ENCODE measurements at places on chromosomes 6 and 20. TPM values are rescaled to one million over a fixed set of nuclear protein-coding genes. Genes with fewer than 3 reads are reported as not detected.

DNA sequence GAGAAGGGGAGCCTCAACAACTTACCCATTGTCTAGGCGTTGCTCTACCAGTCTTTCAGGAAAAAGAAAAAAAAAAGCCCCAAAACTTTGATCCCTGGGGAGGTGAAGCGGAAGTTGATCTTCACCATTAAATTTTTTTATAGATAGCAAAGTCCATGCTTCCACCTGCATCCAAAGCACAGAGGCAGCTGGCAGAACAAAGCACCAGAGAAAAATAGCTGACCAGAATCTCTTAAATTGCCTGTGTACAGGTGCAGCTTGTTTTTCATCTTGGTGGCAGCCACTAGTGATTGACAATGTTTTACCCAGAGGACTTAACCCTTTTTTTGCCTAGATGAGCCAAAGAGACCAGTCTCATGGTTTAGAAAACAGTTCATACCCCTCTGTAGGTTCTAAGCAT lies 86.0 kb downstream of the MYB start:
- DNase-seq: no peak

DNA sequence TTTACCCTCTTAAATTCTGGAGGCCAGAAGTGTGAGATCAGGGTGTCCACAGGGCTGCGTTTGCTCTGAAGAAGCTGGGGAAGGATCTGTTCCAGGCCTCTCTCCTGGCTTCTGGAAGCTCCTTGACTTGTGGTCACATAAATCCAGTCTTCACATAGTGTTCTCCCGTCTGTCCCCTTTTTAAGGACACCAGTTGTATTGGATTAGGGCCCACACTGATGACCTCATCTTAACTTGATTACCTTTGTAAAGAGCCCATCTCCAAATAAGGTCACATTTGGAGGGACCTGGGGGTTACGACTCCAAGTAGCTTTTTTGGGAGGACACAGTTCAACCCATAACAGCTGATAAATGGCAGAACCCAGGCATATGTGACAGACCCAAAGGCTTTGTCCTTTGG lies 20.0 kb upstream of the WFDC2 start:
- peak; percentile 18 for DNase-seq

DNA sequence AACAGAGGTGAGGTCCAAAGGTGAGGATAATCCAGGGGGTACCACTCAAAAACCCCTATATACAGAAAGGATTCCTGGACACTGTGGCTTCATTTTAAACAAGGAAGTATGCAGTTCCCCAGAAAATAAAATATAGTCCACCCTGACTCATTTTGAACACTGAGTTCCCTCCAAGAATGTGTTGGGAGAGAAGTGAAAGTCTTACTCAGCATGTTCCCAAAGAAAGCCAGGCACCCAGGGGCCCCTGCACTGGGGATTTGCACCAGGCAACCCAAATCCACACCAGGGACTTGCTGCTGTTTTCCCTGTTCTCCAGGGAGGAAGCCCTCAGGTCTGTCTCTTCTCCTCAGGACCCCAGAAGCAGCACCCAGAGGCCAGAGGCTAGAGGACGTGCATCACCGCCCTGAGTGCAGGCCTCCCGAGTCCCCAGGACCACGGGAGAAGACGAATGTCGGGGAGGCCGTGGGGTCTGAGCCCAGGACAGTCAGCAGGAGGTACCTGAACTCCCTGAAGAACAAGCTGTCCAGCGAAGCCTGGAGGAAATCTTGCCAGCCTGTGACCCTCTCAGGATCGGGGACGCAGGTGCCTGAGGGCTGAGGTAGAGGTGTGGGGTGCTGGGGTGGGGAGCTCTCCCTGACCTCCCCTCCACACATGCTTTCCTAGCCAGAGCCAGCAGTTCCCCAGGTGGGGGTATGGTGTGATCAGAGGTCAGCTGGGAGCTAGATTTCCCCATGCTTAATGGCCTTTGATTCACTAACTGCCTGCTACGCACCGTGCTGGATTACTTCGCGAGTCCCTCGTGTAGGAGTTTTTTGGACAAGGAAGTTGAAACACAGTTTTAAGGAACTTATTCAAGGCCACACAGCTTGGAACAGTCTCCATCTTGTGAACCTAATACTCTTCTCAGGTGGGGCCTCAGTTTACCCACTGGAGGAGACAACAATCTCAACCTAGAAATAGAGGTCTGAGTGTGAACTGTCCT lies 3.3 kb downstream of the FGD2 start:
- no peak for DNase-seq

DNA sequence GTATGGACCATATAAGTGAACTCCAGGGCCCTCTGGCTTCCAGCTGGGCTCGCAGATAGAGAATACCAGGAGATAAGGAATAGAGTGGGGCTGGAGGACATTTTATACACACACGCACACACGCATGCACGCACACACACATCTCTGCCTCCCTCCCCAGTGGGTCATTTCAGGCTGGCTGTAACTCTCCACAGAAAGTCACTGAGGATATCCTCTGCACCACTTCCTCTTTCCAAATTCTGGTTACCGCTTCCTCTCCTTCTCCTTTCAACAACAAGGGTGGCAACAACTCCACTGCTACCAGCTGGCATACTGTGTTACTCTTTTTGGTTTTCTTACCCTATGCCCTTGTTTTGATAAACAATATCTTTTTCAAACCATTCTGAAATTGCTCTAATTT lies 280.2 kb downstream of the COL12A1 start:
- DNase-seq: no peak

GRCh38 chr6:112800439-112800838 lies 453.3 kb downstream of the RFPL4B start:
- DNase-seq: no peak

GRCh38 chr6:65776332-65776731 lies 69.3 kb upstream of the EYS start:
- no peak for DNase-seq

GRCh38 chr20:58308680-58309527 lies 611 bp upstream of the RAB22A start:
- no peak for DNase-seq

GRCh38 chr20:24098886-24099285 lies 110.3 kb upstream of the GGTLC1 start:
- DNase-seq: no peak

GRCh38 chr20:22226849-22227700 lies 357.3 kb downstream of the FOXA2 start:
- no peak for DNase-seq

DNA sequence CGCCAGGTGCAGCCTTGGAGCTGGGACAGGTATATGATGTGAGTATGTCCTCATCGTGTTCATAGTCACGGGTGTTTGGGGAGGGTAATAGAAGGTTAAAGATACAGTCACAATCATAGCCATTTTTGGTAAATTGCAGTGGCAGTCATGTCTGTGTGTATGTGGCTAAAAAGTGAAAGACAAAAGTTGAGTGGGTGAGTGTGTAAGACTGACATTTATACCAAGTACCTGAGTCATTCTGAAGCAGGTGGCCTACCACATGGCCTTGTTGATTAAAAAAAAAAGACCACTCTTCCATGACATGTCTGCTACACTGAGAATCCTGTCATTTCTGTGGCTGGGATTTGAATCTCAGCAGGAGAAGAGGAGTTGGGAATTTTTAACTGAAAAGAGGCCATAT lies 181.9 kb downstream of the SCP2D1 start:
- no peak for DNase-seq

DNA sequence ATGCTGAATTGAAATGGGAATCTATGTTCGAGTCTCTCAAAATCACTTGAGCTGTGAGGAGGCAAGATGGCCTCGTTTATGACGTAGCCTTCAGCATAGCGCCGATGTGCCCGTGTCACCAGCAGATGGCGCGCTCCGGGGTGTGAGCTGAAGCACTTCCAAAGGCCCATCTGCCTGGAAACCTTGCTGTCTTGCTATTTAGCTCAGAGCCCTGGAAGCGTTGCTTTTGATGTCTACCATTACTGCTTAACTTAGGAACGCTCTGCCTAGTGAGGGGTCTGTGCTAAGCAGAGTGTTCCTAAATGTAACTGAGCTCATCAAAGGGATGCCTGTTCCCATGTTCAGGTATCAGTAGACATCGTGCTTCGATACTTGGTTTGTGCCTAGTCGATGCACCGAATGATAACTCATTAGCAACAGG lies 67.7 kb downstream of the SYCP2L start:
- DNase-seq: peak; percentile 77

DNA sequence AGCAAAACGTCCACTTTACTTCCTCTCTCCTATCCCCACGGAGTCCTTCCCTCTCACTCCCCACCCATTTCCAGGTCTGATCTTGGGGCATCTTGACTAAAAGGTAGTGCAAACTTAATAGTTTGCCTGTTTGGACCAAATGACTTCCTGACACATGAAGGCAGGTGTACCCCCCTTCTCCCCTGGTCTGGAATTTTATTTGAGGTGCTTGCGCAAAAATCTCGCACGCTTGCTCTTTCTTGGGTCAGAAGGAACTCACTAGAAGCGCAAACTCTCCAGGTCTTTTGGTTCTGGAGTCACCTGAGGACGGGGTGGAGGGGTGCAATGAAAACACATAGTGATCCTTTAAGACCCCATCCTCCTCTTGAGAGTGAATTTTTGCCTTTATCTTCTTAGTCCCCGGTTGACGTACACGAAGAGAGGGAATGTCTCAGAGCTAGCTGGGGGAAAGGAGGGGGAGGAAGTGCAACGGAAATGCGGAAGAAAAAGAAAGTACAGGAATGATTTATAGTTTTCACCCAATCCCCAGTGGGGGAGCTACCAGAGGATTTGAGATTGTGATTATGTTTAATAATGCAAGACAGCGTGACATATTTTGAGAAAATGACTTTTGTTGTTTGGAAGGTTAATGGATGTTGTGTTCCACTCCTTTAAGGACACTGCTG lies 4.9 kb downstream of the ADGRB3 start:
- no peak for DNase-seq

DNA sequence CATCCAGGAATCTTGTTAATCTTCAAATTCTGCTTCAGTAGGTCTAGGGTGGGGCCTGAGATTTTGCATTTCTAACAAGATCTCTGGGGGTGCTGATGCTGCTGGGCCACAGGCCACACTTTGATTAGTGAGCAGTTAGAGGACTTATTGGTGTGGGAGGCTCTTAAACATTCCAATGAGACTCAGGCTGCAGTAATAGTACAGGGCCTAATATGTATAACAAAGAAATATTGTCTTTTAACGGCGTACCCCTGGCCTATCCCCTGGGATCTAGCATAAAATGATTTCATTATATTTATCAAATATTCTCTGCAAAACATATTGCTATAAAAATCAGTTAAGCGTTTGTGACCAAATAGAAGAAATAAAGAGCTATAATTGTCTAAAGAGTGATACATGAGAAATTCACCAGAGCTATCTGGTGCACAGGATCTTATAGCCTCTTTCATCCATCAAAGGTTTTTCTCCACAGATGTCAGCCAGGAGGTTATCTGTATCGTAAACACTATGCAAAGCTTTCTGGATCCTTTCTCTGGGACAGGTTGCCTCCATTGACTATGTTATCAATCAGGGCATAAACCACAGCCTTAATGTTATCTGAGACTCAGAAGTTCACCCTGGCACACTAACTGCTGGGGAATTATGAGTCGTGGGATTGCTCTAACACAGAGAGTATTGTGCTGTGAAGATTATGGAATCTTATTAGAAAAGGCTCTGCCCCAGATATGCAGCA lies 488.5 kb upstream of the MAP3K7 start:
- no peak for DNase-seq

DNA sequence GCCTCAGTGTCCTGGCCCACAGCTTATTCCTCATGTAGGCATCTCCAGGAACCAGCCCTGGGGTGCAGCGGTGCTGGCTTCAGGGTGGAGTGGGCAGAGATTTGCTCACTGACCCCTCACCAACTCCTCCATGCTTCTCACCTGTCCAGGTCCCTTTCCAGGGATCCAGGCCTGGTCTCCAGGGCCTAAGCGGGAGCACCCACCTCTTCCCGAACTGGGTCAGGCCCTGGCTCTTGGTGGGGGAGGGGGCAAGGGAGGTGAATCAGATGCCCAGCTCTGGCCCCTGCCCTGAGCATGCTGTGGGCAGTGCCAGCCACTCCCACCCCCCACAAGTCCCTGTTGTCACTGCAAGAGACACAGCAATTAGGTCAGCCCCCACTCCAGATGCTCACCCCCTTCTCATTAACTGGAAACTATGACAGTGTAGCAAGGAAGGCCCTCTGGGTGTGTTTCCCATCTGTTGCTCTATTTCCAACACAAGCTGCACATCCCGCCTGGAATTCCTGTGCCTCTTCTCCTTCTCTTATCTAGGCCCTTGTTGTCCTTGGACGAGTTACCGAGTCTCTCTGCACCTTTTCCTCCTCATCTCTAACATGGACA lies 37.0 kb downstream of the MDFI start:
- no peak for DNase-seq

DNA sequence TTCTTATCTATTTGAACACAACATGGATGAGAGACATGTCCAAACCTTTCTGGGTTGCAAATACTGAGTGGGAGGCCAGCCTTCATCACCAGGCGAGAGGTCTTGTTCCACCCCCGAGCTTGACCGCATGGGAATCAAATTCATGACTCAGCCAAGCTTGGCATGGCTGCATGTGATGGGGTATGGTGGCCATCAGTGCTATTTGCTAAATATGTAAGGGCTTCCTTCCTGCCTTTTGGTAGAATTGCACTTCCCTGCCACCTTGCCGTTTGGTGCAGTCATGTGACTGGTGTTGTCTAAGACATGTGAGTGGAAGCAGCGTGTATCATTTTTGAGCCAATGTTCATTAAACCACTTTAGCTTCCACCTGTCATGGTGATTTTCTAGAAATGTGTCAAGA lies 508.9 kb upstream of the SULF2 start:
- DNase-seq: peak; percentile 50

DNA sequence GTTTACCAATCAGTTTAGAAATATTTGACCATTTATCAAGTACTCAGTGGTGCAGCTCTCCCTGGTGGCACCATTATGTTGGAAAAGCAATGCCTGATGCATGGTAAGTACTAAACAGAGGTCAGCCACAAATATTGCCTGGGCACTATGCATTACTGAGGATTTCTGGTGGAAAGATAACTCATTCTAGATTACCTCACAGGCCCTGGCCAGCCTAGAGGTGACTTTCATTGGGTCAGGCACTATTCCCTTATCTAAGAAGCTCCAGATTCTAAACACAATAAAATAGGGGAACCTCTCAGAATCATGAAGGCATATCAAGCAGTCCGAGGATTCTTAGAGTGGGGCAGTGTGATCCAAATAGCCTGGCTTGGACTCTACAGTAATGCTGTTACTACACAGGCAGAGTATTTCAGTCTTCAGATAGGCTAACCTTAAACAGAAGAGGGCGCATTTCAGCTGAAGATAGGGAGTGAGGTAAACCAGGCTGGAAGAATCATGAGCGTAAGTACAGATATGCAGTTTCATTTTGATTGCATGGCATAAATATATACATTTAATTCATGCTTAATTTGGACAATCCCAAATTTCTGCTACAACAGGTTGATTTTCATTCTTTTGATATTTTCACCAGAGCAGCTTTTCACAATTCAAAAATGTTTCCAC lies 12.1 kb downstream of the LGSN start:
- DNase-seq: peak; percentile 76

DNA sequence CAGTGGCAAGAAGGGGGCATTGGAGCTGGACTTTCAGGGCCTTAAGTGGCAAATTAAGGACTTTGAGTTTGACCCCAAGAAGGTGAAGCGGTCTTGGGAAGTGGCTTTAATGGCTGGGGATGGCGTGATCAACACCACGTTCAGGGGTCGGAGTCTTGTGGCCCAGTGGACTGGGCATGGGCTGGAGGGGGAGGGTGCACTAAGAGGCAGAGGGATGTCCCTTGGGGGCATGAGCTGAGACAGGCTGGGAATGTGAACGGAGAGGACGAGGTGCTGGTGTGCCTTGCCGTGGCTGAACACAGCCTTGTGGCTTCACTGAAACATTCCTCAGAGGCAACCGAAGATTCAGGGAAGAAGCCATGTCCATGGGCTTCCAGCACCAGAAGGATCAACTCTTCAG lies 227.0 kb downstream of the SYNDIG1 start:
- DNase-seq: no peak

The ULBP2 gene
- 11.6 TPM for total RNA-seq

The PARD6B gene
- 1.6 TPM for total RNA-seq

The SLC22A2 gene
- not detected for total RNA-seq

The PTK6 gene
- total RNA-seq: not detected

The SLC17A3 gene
- total RNA-seq: not detected

The CST4 gene
- total RNA-seq: not detected
